ENCODE measurements at places on chromosomes 3 and 15.

DNA sequence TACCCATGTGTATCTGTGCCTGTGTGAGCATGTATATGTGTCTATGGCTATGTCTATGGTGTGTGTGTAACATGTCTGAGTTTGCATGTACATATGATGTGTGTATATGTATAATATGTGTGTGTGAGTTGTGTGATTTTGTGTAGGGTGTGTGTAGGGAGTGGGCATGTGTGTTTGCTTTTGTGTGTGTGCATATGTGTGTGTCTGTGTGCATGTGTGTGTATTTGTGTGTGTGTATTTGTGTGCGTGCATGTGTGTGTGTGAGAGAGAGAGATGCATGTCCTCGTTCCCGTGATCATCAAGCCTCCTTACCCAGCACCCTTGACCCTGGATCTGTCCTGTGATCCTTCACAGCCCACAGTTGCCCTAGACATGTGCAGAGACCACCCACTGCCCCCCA lies 79.5 kb downstream of the LINGO1 start:
- DNase-seq, result no peak

DNA sequence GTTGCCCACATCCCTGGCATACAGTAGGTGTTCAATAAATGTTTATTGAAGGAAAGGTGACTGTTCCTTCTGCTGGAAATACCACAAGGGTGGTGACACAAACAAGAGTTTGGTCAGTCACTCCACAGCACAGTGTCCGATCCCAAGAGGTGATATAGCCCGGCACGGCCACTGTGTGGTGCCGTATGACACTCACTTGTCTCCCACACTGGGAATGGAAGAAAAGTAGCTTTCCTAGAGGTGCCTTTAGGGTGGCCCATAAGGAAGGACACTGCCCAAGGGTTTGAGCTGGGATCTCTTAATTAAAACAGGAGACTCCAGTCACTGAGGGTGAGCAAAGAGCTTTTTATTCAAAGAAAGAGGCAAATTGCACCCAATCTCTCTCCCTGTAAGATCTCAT lies 40.5 kb downstream of the TGM4 start:
- DNase-seq, result peak; percentile 65

GRCh38 chr3:185737020-185737419 lies 87.8 kb downstream of the IGF2BP2 start:
- DNase-seq, result no peak

DNA sequence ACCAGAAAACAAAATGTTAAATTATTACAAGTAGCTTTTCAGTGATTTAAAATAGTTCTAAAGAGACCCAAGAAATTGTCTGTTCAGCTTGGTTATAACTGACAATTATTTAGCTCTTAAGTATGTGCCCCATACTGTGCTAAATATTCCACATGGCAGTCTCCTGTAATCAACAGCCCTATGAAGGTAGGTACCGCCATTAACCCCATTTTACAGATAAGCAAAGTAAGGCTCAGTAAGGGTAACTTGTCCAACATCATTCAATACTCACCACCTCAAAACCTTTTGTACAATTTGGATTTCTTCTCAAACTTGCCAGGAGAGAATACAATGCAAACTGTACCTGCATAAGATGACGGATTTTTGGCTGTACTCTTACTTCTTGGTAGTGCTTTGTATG lies 33.9 kb downstream of the ADPGK start:
- no peak for DNase-seq

GRCh38 chr15:65416845-65417416 lies 5.8 kb downstream of the IGDCC4 start:
- no peak for DNase-seq

- DNase-seq, result no peak
Measured at GRCh38 chr3:174168538-174169254, 690.4 kb upstream of the NAALADL2 start.

DNA sequence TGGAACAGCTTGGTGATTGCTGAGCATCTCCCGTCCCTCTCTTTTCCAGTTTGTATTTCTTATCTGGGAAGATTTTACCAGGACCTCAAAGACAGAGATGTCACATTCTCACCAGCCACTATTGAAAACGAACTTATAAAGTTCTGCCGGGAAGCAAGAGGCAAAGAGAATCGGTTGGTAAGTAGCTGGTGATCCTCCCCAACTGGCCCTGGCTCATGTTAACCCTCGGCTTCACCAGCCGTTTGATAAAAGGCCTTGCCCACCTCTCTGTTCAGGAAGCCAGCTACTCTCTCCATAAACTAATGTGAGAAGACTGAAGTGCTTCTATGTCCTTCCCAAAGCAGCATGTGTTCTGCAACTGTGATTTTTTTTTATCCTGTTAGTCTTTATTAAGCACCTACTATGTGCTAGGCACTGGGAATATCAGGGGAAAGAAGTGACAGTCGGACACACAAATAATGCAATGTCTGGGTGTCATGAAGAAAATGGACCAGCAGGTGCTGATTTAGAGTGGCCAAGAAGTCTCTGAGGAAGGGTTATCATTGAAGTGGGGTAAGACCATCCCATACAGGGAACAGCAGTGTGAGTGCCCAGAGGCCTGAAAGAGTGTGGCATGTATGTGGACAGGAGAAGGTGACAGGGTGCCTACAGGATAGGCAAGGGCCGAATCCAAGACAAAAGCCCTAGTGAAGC lies 1.2 kb downstream of the MANF start:
- DNase-seq, result no peak

- DNase-seq, result no peak
Measured at GRCh38 chr3:105960381-105960780, 91.6 kb upstream of the CBLB start.

- DNase-seq, result no peak
Measured at GRCh38 chr3:15631426-15632211, 30.1 kb downstream of the BTD start.

- DNase-seq, result no peak
Measured at GRCh38 chr15:23854912-23855659, 168.0 kb upstream of the NDN start.

DNA sequence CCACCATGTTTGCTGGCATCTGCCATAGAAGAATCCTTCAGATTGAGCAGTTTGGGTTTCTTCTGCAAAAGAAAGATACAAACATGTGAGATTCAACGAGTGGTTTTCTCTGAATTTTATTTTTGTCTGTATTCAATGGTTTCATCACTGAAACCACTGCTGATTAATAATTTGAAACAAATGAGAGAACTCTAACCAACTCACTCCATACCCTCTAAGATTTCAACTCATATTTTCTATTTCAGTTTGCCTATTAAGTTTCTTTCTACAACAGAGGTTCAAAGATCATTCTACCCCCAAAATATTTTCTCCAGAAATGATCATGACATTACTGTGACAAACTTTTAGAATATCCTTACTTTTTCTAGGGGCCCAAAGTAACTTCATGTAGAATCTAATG lies 38.7 kb upstream of the MAN2C1 start:
- no peak for DNase-seq

DNA sequence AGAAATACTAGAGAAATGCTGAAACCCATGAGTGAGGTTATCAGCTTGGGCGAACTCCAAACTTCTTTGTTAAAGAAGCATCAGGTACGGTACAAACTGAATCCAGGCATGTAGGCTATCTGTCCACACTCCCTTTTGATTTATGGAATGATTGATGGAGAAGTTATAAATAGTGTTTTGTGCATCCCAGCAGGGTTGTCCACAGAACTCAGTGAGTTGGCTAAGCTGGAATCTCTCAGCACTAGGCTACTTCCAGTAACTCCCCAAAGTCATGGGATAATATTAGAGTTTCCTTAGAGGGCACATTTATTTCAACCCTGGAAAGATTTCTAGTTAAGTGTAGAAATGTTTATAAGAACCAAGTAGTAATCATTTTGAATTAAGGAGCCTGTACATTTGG lies 186.2 kb upstream of the CRBN start:
- no peak for DNase-seq

- no peak for DNase-seq
Measured at GRCh38 chr15:27669641-27670040, 429.5 kb downstream of the OCA2 start.

DNA sequence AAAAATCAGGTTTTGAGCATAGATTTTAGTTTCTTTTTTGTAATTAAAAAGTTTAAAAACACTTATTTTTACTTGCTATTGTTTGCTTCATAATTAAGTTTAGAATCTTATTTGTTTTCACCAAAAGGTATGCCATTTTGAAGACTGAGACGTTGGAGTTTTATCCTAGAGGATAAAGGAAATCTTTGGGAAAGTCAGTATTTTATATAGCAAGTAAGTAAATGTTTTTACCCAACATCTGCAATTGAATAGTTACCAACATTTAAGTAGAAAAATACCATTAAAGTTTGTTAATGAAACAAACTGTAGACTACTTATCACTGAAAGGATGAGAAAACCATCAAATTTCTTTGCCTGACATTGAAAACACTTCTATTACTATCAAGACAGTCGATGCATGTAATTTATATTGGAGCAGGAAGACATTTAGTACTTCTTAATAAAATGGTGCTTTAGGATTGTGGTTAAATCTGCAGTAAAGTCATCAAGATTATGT lies 14.0 kb upstream of the CHD2 start:
- DNase-seq, result no peak

GRCh38 chr3:11074011-11074410 lies 80.3 kb upstream of the HRH1 start:
- DNase-seq, result no peak

DNA sequence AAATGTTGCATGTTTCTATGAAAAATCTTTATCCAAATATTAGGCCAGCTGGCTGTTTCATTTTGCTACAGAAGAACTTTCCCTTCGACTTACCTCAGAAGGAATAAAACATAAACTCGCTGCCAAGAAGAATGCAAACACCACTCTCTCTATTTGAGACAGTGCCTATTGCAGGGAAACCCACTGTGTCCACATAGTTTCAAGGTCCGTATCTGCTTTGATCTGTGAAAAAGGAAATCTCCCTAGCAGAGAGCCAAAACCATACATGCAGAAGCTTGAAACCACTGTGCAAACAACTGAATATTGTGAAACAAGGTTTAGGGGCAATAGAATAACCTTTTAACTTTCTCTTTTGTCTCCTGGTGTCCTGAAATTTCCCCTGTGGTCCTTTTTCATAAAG lies 35.0 kb upstream of the CAPN7 start:
- peak; percentile 97 for DNase-seq

DNA sequence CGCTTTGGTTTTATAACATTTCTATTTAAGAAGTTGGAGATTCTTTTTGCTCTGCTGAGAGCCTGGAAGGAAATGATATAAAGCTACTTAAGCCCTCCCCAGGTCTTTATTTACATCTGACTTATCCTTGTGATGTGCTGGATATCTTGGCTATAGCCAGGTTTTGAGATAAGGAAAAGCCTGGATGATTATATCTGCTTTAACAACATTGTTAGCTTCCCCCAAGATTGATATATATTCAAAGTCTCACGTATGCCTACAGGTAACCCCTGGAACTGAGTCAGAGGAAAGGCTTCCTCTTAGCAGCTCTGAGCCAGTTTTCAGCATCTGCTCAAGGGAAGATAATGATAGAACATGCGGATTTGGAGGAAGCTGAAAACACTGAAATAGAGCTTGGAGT lies 61.5 kb upstream of the CRBN start:
- DNase-seq, result no peak

DNA sequence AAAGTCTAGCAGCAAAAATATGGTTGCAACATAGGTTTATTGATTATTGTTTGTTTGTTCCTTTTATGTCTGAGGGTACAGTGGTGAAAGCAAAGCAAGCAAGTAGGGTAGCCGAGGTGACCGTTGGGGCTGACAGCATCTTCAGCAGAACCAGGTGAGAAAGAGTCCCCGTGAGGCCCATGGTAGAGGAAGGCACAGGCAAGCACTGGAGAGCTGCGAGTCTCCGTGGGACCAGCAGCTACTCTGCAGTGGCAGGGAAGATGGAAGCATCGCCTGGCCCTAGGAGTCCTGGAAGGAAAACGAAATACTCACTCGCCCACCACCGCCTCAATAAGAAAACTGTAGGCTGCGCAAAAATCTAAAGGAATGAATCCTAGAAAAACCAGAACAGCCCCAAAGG lies 25.3 kb upstream of the GABRA5 start:
- no peak for DNase-seq

- DNase-seq, result no peak
Measured at GRCh38 chr3:194256040-194256945, 94.8 kb downstream of the CPN2 start.

DNA sequence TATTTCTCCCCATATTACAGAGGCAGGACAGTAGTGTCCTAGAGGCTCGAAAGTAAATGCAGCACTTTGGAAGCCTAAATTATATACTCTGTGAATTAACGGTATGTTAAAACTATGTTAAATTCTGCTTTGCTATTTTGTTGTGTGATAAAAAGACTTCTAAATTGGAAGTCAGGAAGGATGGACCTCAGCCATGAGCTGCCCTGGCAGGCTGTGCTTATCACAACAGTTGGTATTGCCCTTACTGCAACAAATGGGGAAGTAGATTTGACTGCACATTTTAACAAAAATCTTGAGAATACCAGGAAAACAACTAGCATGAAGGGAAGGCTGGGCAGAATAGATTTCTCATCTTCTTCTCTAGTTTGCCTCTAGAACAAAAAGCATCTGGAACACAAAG lies 706.6 kb downstream of the SI start:
- no peak for DNase-seq

DNA sequence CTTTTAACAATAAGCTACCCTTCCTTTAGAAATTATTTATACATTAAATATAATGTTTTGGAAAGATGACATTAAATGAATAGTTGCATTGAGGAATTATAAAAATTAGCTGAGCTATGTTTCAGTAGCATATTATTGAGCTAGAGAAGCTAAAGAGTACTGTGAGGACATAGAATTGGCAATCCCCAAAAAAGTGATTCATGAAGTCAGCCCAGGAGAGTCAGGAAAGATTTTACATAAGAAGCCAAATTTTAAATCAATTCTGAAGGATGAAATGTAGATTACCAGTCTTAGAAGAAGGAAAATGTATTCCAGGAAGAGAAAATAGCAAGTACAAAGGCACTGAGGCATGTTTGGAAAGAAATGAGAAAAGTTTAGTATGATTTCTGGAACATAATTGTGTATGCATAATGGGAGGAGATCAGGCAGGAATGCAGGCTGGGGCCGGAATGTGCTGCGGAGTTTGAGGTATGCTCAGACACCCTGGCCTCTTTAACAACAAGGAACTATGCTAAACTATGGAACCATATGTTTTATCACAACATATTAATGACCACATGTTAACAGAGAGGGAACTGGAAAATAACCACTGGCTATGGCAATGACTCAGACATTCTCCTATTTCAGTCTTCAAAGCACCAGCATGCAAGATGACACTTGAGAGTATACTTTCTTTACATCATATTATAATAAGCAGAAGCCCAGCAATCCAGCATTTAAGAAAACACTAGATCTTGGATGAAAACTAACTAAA lies 103.3 kb upstream of the COL8A1 start:
- no peak for DNase-seq

- DNase-seq, result no peak
Measured at GRCh38 chr3:105512061-105512460, 145.4 kb downstream of the ALCAM start.

- DNase-seq, result no peak
Measured at GRCh38 chr3:139917226-139917785, 17.7 kb upstream of the CLSTN2 start.

GRCh38 chr3:182596676-182597410 lies 196.5 kb upstream of the ATP11B start:
- DNase-seq, result no peak

GRCh38 chr3:146838221-146838620 lies 233.1 kb upstream of the PLSCR5 start:
- no peak for DNase-seq

All from HuH-7 (cell line).